ENCODE measurements at places on chromosomes 5 and 9.

GRCh38 chr9:133286523-133286922, 11.5 kb upstream of the ABO start:
- DNase-seq = no peak

DNA sequence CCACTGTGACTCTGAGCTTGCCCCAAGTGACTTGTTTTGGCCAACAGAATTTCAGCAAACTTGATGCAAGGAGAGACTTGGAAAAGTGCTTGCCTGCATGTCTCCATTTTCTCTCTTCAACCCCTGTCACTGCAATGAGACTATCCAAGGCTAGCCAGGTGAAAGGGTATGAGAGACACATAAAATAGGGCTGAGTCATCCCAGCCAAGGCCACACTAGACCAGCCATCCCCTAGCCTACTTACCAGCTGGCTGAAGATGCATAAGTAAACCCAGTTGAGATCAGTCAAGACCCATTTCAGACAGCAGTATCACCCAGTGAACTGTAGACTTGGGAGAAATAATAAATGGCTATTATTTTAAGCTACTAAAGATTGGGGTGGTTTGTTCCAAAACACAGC, 52.9 kb upstream of the VLDLR start:
- no peak for DNase-seq

- DNase-seq = no peak
These were observed 51.0 kb downstream of the JADE2 start for GRCh38 chr5:134576386-134577021.

DNA sequence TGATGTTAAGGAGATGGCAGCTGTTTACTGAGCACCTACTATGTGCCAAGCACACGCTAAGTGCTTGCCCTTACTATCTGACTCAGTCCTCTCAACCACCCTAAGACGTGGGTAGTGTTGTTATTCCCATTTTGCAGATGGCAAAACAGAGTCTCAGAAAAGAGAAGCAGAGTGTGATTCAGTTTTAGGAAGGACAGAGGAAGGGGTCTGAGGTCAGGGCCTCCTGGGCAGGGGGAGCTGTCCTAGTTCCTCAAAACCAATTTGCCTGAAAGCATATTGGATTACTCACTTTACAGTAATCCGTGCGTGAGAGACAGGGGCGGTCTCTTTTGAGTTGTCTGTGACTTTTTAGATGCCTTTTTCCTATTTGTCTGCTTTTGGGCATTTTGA, 23.2 kb downstream of the DNM1 start:
- no peak for DNase-seq

GRCh38 chr9:134923466-134923865, 5.8 kb upstream of the FCN1 start:
- no peak for DNase-seq

DNA sequence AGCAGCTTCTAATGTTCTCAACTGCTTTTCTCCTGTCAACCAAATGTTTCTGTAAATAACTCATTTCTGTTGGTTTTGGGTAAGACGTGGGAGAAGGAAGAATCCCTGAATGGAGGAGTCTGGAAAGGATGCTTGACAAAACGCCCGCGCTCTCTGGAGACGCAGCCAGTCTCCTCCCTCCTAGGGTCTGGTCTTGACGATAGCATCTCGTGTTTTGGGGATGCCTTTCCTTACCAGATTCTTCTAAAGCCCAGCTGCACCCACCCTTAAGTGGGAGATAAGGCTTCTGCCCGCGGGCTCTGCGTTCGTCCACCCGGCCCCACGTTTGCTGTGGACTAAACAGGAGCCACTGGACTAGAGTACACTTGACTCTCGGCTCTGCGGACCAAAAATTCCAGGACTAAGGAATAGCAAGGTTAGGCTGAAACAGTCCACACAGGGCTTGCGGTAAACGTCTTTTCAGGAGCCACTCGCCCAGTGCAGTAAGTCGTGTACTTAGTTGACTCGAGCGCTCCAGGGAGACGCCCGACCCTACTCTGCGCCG, 491 bp upstream of the CTSL start:
- no peak for DNase-seq

GRCh38 chr5:150277043-150277442, 12.5 kb downstream of the CAMK2A start:
- DNase-seq = no peak
